Activated T-helper 1 cell treated with anti-CD3 and anti-CD28 coated beads, Interleukin-12 subunit alpha, Interleukin-12 subunit beta, Interleukin-2, Interleukin-4 antibody, amounts not matched to agents 30 ng/mL and 10 ng/mL and 1 ng/mL, durations not matched to agents 14 hours and 24 hours and 36 hours (primary cell): ENCODE measurements at places on chromosomes 6 and 20.
A peak's percentile ranks its signal among the peaks of the same experiment; 100 is the strongest.

GRCh38 chr20:51800872-51801121, 1.5 kb downstream of the SALL4 start:
- peaks cover 2% of the 10 kb centered on the region for H3K36me3 ChIP-seq
- peaks cover 3% of the 10 kb centered on the region for H3K4me1 ChIP-seq
- DNase-seq: no peak
- no peak overlapping the region for H3K27ac ChIP-seq
- H3K27me3 ChIP-seq: peaks cover 74% of the 10 kb centered on the region

DNA sequence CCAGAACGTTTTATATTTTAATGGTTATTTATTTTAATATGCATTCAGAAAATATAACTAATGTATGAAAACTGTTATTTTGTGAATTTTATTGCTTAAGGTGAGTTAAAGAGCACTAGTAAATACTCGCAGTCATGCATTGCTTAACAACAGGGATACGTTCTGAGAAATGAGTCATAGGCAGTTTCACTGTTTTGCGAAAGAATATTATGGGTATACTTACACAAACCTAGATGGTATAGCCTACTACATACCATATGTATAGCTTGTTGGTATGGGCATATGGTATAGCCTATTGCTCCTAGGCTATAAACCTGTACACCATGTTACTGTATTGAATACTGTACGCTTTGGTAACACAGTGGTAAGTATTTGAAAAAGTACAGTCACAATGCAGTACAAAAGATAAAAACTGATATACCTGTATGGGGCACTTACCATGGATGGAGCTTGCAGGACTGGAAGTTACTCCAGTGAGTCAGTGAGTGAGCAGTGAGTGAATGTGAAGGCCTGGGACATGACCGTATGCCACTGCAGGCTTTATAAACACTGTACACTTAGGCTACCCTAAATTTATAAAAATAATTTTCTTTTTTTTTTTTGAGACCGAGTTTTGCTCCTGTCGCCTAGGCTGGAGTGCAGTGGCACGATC, 38.5 kb downstream of the ARFGEF2 start:
- H3K4me3 ChIP-seq: no peak overlapping the region
- no peaks in the 10 kb centered on the region for H3K27me3 ChIP-seq
- DNase-seq: no peak
- H3K36me3 ChIP-seq: peaks cover 23% of the 10 kb centered on the region
- no peak overlapping the region for H3K27ac ChIP-seq

DNA sequence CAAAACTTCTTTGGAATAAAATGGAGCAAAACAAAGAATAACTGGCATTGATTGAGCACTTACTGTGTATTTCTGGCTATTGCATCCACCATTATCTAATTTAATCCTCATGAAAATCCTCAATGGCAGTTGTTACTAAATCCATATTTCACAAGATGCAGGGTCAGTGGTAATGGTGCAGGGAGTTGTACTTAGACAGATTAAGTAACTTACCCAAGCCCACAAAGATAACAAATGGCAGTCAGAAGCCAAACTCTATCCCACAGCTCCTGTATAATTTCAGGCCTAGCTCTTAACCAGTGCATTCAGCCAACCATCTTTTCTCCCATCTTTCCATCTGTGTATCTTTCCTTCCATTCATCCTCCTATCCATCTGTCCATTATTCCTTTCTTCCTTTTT, 29.3 kb upstream of the SSTR4 start:
- H3K27me3 ChIP-seq: peaks cover 2% of the 10 kb centered on the region
- H3K4me3 ChIP-seq: no peak overlapping the region
- H3K4me1 ChIP-seq: no peaks in the 10 kb centered on the region
- DNase-seq: no peak
- H3K27ac ChIP-seq: no peak overlapping the region

GRCh38 chr6:147852772-147853171, 344.3 kb downstream of the SAMD5 start:
- no peaks in the 10 kb centered on the region for H3K4me1 ChIP-seq
- H3K4me3 ChIP-seq: no peak overlapping the region
- H3K36me3 ChIP-seq: no peaks in the 10 kb centered on the region

DNA sequence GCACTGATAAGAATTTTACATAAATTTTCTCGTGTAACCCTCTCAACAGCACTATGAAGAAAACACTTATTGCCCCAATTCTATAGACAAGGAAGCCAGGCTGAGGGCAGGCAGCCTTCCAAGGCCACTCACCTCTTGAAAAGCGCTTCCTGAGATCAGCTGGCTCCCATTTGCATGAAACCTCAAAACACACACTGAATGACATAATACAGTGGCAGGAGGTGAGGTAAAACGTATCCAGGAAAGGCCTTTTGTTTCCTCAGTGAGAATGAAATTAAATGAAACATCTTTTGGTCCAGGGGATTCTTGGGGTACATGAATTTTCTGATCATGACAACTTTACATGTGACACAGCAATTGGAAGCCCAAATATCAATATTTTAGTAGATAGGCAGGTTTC, 112.5 kb downstream of the WDR27 start:
- H3K4me1 ChIP-seq: peaks cover 22% of the 10 kb centered on the region
- peak overlapping the region; percentile 56 for H3K27ac ChIP-seq
- DNase-seq: peak; percentile 25
- H3K4me3 ChIP-seq: no peak overlapping the region

- peak overlapping the region; percentile 70 for H3K27ac ChIP-seq
- peaks cover 20% of the 10 kb centered on the region for H3K27me3 ChIP-seq
- DNase-seq: no peak
- peak overlapping the region; percentile 51 for H3K4me3 ChIP-seq
- H3K36me3 ChIP-seq: peaks cover 8% of the 10 kb centered on the region
Observed at GRCh38 chr20:57620999-57621398, 773 bp upstream of the ZBP1 start.

- H3K4me3 ChIP-seq: no peak overlapping the region
- no peaks in the 10 kb centered on the region for H3K36me3 ChIP-seq
- H3K27ac ChIP-seq: no peak overlapping the region
- H3K27me3 ChIP-seq: no peaks in the 10 kb centered on the region
Observed at GRCh38 chr6:4788953-4789584, 12.9 kb downstream of the CDYL start.

GRCh38 chr6:152746172-152746553, 4.4 kb upstream of the VIP start:
- H3K4me1 ChIP-seq: no peaks in the 10 kb centered on the region
- no peaks in the 10 kb centered on the region for H3K36me3 ChIP-seq
- no peak overlapping the region for H3K27ac ChIP-seq
- DNase-seq: no peak
- no peak overlapping the region for H3K4me3 ChIP-seq

- peak overlapping the region; percentile 57 for H3K27ac ChIP-seq
- H3K4me1 ChIP-seq: peaks cover 59% of the 10 kb centered on the region
- no peaks in the 10 kb centered on the region for H3K27me3 ChIP-seq
- H3K36me3 ChIP-seq: peaks cover 28% of the 10 kb centered on the region
Observed at GRCh38 chr6:144361016-144361415, 75.9 kb downstream of the UTRN start.

DNA sequence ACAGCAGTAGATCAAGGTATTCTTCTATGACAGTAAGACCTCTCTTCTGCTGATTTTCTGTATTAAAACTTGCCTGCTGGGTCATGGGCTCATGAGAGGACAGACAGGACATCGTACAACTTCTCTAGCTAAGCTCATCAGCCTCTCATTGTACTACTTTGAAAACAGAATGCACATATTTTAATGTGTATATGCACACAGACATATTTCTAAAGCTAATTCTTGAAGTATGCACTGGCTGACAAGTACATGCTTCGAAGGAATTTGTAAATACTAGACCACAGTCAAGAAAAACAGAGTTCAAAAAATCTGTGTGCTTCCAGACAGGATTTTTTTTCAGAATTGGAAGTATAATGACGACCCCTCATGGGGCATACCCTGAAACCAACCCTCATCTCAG, 81.7 kb upstream of the CD83 start:
- no peak for DNase-seq
- no peaks in the 10 kb centered on the region for H3K36me3 ChIP-seq
- H3K27me3 ChIP-seq: peaks cover 19% of the 10 kb centered on the region

- peaks cover 6% of the 10 kb centered on the region for H3K27me3 ChIP-seq
- no peak overlapping the region for H3K27ac ChIP-seq
- H3K4me1 ChIP-seq: peaks cover 4% of the 10 kb centered on the region
- H3K36me3 ChIP-seq: no peaks in the 10 kb centered on the region
- H3K4me3 ChIP-seq: no peak overlapping the region
Observed at GRCh38 chr6:53961679-53962370, 149.4 kb upstream of the MLIP start.

DNA sequence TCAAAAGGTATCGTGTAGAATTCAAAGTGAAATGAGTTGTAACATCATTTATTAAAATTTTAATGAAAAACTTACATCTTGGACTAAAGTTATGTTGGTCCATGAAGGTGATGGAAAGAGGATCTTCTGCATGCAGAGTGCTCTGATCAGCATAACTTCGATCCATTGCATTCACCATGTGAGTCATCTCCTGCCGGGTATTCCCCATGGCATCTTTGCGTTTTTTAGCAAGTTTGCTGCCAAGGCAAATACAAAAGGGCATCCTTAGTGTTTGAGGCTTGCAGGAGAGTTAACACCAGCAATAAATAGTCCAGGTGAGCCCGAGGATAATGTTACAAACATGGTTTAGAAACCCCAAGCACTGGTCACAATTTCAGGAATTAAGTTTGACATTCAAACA, 104.2 kb upstream of the THEMIS start:
- DNase-seq: no peak
- H3K27ac ChIP-seq: no peak overlapping the region
- no peak overlapping the region for H3K4me3 ChIP-seq
- no peaks in the 10 kb centered on the region for H3K4me1 ChIP-seq

GRCh38 chr6:13304101-13304500, 24.2 kb downstream of the TBC1D7 start:
- H3K27me3 ChIP-seq: no peaks in the 10 kb centered on the region
- no peak for DNase-seq
- H3K4me1 ChIP-seq: peaks cover 43% of the 10 kb centered on the region
- peak overlapping the region; percentile 76 for H3K27ac ChIP-seq
- H3K36me3 ChIP-seq: peaks cover 50% of the 10 kb centered on the region
- no peak overlapping the region for H3K4me3 ChIP-seq

DNA sequence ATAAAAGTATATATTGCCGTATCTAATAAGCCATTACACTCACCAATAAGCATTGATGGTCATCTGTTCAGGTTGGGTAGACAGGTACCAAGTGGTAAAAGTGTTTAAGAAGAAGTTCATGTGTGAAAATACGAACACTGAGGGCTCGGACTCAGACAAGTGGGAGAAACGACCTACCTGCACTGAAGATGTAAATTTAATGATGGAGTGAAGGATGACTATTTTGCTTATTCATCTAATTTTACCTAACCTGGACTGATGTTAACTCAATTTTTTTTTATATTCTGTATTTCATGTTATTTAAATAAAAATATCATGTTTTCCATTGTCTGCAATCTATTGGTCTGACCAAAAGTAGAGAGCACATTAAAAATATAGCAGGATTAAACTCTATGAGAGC, 469.1 kb upstream of the BTBD3 start:
- no peaks in the 10 kb centered on the region for H3K4me1 ChIP-seq
- no peaks in the 10 kb centered on the region for H3K36me3 ChIP-seq
- no peaks in the 10 kb centered on the region for H3K27me3 ChIP-seq
- DNase-seq: no peak
- H3K4me3 ChIP-seq: no peak overlapping the region

DNA sequence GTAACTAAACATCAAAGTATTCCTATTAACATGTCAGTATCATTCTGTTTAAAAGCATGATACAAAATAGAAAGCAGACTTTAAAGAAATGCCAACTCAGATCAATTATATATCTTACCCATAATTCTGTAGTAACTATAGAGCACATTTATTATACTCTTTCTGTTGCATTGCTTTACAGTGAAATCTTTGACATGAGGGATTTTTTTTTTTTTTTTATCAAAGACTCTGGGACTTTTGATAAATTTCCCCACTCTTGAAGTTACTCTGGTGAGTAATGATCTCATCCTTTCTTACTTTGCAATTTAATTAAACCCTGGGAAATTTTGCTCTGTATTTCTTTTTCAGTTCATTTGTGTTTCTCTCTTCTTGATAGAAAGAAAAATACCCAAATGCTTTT, 17.4 kb downstream of the ADGRF4 start:
- DNase-seq: no peak
- H3K4me3 ChIP-seq: no peak overlapping the region
- no peaks in the 10 kb centered on the region for H3K36me3 ChIP-seq
- no peak overlapping the region for H3K27ac ChIP-seq
- H3K4me1 ChIP-seq: no peaks in the 10 kb centered on the region

- no peak for DNase-seq
- no peaks in the 10 kb centered on the region for H3K36me3 ChIP-seq
- H3K4me3 ChIP-seq: no peak overlapping the region
Observed at GRCh38 chr20:32007787-32008616, 2.2 kb upstream of the CCM2L start.

DNA sequence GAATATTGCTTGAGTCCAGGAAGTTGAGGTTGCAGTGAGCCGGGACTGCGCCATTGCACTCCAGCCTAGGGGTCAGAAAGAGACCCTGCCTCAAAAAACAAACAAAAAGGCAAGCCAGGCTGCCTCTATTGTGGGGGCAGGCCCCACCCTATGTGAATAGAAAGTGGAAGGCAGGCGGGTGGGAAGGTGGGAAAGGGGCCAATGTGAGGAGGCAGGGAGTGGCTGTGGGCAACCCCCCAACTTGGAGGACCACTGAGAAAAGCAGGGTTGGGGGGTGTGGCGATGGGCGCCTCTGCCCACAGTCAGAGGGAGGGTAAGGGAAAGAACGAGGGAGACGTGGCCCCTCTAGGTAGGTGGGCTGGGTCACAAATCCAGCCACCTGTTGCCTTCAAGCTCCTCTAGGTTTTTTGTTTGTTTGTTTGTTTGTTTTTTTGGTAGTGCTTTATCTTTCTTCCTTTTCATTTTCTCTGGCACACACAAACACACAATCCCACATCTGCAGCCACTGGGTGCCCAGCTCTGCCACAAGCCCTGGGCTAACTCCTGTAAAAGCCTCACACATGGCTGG, 5.3 kb upstream of the AP5S1 start:
- H3K4me3 ChIP-seq: peak overlapping the region; percentile 33
- peaks cover 76% of the 10 kb centered on the region for H3K4me1 ChIP-seq
- DNase-seq: no peak
- H3K36me3 ChIP-seq: peaks cover 6% of the 10 kb centered on the region

DNA sequence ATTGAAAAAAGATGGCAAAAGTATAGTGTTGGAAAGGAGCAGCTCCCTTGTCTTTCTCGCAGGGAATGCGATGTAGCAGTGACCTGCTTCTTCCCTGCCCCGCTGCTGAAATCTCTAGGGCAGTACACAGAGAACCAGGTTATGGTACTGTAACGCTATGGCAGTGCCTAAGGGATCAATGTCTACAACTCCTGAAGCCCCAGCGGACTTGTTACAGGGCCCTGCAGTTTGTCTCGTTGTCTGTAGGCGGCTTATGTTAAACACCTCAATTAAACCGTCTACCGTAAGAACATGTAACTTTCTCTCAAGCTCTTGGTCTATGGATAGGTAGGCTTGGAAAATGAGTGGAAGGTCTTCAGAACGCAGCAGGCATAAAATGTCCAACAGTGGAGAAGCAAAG, 44.8 kb upstream of the SLC17A4 start:
- no peaks in the 10 kb centered on the region for H3K4me1 ChIP-seq
- H3K4me3 ChIP-seq: no peak overlapping the region
- no peak for DNase-seq
- H3K27me3 ChIP-seq: peaks cover 9% of the 10 kb centered on the region
- H3K36me3 ChIP-seq: no peaks in the 10 kb centered on the region
